Cardiac septum (tissue), 1 donor: ENCODE measurements at places on chromosomes 4 and X.

GRCh38 chr4:60259781-60260180 lies 940.3 kb upstream of the ADGRL3 start:
- DNase-seq, result no peak

GRCh38 chrX:41716222-41716621 lies 7.8 kb upstream of the GPR82 start:
- no peak for DNase-seq

GRCh38 chr4:100657187-100657586 lies 139.4 kb upstream of the EMCN start:
- no peak for DNase-seq

- no peak for DNase-seq
Measured at GRCh38 chr4:185275501-185275900, 66.1 kb downstream of the SNX25 start.

GRCh38 chr4:1595789-1596325 lies 88.3 kb downstream of the FAM53A start:
- peak; percentile 63 for DNase-seq

DNA sequence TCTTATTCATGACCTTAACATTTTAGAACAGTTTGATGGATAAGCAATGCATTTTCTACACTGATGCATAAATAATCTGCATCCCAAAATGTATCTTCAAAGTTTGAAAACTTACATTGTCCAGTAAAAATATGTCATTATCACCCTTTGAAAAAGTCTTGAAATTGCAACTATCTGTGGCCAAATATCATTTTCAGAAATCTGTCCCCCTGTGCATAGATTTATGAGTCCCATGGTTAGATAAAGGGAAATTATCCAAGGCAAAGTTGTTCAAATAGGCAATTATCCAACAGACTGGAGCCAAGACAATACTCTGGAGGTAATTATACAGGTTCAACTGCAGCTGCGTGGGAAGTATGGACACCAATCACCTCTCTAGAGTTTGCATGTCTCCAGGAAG lies 182.5 kb upstream of the INTU start:
- no peak for DNase-seq

GRCh38 chrX:29531336-29531735 lies 684.0 kb upstream of the MAGEB2 start:
- DNase-seq, result no peak

DNA sequence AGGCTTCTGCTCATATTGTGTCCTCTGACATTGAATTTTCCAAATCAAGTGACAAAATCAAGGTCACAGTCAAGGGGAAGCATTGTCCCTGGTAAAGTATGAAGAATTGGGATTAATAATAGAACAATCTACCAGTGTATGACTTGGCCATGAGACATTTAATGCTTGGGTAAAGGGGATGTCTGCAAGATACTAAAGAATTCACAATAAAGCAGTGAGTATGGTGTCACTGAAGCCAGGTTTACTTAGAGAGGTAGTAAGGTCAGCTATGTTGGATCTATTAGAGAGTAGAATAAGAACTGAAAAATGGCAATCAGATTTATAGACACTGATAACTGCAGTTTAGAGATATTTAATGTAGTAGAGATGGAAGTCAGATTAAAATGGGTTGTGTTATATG lies 349.2 kb downstream of the BMPR1B start:
- no peak for DNase-seq

DNA sequence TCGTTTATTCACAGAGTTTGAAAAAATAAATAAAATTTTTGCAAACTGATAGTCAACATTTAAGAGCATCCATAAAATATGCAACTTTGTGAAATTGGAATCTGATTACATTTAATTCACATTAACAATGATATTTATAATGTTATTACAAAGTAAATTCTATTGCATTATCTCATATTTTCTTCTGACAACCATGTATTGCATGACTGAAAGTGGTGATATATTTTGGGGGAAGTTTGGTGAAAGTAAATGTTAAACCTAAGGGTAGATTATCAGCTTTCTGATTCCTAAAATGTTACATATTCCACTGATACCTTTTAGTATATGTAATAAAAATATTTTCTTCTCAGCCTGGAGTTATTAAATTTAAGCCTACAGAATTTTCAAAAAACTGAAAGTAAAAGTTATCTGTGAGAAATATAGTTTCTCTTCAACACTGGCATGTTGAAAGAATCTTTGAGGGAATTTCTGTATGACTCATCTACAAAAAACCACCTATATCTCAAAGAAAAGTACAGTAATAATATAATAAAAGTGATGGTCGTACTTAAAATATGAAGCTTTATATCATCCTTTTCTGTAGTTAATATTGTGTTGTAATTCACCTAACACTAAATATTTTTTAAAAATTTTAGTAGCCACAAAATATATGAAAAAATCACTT lies 1179.6 kb upstream of the PCDH7 start:
- DNase-seq, result no peak

DNA sequence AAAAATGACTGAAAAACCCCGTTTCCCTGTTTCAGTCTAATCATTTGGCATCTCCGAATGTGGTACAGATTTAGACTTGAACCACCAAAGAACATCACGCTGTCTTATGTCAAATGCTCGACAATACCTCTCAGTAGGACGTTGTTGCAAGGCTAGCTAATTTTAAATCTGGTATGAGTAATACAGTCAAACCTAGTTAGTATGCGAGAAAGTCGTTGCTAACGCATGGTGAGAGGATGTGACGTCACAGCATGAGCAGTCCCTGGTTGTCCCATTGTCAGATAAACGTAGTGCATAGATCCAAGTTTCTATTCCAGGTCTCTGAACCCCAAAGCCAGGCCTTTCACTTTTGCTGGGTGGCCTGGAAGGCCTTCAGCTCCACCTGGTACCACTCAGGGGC lies 44.7 kb downstream of the SETD7 start:
- DNase-seq, result no peak
